Activated CD4-positive, alpha-beta memory T cell treated with anti-CD3 and anti-CD28 coated beads, Interleukin-2, amount 10 ng/mL, durations not matched to agents 7 days and 5 days (primary cell): ENCODE measurements at places on chromosomes 11 and 22. TPM values are rescaled to one million over a fixed set of nuclear protein-coding genes. Genes with fewer than 3 reads are reported as not detected.

DNA sequence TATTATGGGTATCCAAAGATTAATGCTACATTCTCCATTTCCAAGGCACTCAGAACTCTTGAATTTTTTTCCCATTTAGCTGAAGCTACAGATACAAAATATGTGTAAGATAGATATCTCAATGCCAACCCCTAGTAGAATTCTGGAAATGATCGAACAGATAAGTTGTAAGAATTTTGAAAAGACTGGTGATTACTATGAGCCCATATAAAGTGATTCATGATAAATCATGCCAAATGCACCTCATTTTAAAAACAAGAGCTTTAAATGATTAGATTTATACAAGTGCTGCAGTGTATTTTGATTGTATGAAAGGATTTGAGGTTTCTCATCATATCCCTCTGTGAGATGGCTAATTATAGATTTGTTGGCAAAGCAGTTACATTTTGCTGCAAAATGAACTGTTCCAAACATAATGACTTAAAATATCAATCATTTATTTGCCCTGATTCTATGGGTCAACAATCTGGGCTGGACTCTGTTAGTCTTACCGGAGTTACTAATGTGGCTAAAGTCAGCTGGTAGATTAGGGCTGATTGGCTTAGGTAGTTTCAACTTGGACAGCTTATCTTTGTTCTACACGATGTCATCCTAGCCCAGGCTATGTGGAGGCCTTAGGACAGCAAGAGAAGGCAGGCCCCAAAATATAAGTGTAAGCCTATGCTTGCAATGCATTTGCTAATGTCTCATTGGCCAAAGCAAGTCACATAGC is 3.4 kb downstream of the OR10V1 start:
- DNase-seq, result no peak

- DNase-seq, result no peak
These were observed 73.4 kb upstream of the CD44 start for GRCh38 chr11:35065566-35065965.

DNA sequence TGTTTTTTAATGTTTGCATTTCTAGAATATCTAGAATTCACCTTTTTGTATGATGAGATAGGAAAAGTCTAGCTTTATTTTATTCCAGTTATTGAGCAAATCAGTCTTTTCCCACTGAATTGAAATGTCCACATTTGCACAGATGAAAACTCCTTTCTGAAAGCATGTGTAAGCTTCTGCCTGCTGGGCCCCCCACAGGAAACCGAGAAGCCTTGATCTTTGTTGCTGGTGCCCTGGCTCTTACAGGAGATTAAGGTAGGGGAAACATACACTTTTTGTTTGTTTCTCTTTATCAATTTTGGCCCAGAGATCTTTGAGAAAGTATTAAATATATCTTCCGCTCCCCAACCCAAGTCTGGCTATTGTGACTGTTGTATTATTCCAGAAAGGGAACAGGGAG is 87.2 kb upstream of the GNAZ start:
- DNase-seq, result no peak

DNA sequence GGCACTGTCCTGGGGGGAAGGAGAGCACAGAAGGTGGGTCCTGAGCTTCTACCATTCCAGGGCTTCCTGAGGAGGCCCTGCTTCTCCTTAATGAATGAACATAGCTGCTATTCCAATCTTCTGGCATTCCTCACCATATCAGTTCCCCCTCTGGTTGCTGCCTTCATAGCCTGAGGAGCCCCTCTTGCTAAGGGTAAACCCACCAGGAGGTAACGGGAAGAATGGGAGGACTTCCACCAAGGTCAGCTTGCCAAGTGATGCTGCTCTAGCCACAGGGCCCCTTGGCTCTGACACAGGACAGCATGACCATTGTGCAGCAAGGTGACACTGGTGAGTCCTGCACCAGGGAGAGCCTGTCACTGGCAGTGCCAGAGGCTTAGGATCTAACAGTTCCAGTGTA is 1022.5 kb downstream of the TBC1D22A start:
- DNase-seq, result no peak

- no peak for DNase-seq
These were observed 169.6 kb upstream of the SYN3 start for GRCh38 chr22:33227791-33228190.

DNA sequence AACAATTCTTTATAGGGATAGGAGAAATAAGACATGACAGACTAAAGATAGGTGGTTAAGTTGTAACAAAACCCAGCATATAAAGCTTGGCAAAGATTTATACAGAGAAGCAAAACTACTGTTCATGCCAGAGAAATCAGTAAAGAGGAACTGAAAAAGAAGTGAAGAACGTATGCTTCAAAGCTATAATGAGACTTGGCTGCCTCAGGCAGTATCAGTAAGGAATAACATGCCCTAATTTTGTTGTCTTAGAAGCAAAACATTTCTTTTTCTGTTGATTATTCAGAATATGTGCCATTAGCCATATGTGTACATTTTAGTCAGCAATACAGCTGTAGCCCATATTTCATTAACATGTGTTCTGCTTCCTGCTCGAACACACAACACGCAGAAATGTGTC is 403.2 kb downstream of the NELL1 start:
- no peak for DNase-seq

DNA sequence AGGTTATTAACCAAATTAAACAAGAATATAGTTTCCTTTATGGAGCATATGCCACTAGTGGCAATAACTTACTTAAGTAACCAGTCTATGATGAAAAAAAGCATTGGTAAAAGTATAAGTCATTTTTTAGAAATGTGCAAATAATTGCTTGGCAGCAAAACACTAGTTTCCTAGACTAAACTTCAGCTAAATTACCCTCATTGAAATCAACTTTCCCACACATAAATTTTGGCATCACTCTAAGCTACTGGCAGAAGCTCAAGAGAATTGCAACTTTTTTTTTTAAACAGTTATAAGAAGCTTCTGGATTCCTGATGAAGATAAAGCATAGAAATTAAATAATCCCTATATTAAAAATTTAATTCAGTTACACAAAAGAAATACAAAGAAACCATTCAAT is 12.5 kb downstream of the CCDC34 start:
- no peak for DNase-seq

GRCh38 chr11:95487391-95487790 is 256.4 kb upstream of the SESN3 start:
- no peak for DNase-seq

DNA sequence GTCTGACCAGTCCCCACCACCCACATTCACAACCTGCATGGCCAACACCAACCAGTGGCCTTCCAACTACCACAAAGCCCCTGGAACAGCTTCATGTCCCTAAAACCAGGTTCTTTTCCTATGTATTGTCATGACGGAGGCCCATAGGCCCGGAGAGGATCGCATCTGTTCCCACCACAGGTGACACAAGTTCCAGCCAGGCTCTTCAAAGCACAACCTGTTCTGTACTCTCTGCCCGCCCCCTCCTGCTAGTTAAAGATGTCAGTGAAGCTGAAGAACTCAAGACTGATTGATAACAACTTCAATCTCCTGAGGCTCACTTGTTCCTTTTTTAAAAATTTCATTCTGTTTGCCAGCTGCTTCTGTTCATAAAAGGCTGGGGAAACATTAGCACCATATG is 121.1 kb upstream of the GUCY1A2 start:
- DNase-seq, result no peak

DNA sequence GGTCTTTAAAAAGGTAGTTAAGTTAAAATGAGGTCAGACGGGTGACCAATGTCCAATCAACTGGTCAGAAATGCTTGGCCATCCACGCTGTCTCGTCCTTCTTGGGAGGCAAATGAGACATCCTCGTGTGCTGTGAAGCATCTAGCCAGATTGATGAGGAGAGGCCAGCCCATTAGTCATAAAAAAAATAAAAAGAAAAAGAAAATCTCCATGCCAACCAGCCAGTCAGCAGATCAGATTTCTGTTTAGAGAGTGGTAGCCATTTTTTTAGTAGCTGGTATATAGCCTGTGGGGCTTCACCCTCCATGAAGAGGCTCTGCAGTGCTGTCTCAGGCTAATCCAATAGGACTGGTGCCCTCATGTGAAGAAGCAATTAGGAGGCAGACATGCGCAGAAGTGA is 343.1 kb upstream of the SYN3 start:
- DNase-seq, result no peak

DNA sequence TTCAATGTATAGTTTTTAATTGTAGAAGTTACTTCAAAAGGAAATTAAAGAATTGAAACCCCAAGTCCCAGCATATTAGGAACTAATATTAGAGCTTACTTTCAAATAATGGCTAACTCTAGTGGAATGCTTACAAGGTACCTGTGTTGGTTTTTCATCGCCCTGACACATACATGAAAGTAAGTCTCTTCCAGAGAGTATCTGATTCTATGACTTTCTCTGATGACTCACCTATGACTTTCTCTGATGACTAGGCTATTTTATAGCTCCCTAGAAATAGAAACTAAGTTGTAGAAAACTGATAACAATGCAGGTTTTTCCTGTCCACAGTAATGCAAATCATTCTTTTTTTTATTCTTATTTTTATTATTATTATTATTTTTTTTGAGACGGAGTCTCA is 33.6 kb upstream of the MMP7 start:
- no peak for DNase-seq

- DNase-seq, result no peak
These were observed 18.1 kb downstream of the TSKU start for GRCh38 chr11:76801225-76801624.

DNA sequence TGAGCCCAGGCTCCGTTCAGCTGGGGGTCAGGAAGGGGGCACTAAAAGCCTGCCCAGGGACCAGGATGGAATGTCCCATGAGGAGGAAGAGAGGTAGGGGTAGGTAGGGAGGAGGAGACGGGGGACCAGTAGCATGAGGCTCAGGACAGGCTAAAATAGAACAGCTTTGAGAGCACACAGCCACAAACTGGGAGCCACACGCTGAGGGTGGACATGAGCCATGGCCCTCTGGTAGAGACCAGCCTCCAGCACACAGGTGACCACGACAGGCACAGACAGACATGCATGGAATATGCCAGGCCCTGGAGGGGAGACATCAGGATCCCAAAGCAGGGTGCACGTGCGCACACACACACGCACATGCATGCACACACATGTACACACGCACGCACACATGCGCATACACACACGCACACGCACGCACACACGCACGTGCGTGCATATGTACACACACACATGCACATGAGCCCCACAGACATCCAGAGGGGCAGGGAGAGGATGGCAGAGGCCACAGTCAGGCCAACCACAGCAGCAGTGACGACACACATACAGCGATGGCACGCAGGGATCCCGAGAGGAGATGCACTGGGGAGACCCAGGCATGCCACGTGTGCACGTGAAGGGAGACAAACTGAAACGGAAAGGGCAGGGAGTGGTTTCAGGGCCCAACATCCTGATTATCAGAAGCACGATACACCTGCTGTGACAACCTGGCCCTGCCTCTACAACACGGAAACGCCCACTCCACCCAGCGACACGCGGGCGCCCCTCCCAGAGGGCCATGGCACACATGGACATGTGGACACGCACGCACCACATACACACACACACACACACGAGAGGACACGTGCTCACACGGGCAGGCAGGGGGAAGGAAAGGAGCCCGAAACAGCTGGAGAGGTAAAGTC is 25.7 kb downstream of the LRRC10B start:
- no peak for DNase-seq

GRCh38 chr11:68727783-68728182 is 23.5 kb downstream of the TESMIN start:
- DNase-seq, result no peak

GRCh38 chr22:49503896-49504521 is 323.7 kb downstream of the BRD1 start:
- DNase-seq, result no peak

The SOX10 gene
- total RNA-seq, result not detected

The CECR2 gene
- total RNA-seq, result not detected

The MRGPRX4 gene
- not detected for total RNA-seq

The PNPLA3 gene
- not detected for total RNA-seq

The MRGPRE gene
- total RNA-seq, result not detected

The FZD4 gene
- total RNA-seq, result 0.10 TPM

The RAG2 gene
- total RNA-seq, result not detected

The RGL4 gene
- total RNA-seq, result 28.8 TPM

The IGF2 gene
- 0.70 TPM for total RNA-seq
